DMS79 (cell line): ENCODE measurements at places on chromosomes 7 and 10.

GRCh38 chr10:73333202-73333601, 25.5 kb downstream of the CFAP70 start:
- DNase-seq = no peak

DNA sequence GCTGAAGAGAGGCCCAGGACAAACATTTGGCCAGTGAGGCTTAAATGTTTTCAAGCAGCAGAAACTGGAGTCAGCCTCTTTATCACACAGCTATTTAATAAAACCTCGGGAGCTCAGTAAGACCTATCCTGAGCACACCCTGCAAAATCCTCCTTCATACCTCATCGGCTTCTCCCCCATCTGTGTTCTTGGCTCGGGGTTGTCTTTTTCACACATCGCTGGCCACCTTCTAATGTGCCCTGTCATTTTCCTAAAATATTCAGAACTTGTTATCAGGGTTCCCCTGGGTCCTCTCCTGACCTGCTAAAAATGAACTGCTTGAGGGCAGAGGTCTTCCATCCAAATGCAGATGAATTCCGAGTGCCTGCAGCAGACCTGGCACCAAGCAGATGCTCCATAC, 310.3 kb upstream of the AKR1E2 start:
- DNase-seq = no peak

- no peak for DNase-seq
These were observed at the start of gene NODAL for GRCh38 chr10:70441161-70441894. NODAL (minus strand) TSS chr10:70441681; CDS start chr10:70441667, 14 bp downstream.

- DNase-seq = no peak
These were observed 322.0 kb downstream of the AGMO start for GRCh38 chr7:15239801-15240200.
